ENCODE measurements at places on chromosomes 7 and 10. TPM values are rescaled to one million over a fixed set of nuclear protein-coding genes. Genes with fewer than 3 reads are reported as not detected.

CADPS2 gene
- 1.6 TPM for total RNA-seq

ATOH7 gene
- total RNA-seq: 0.28 TPM

- DNase-seq: no peak
Measured at GRCh38 chr7:603152-603951, 83.7 kb upstream of the PDGFA start.

- DNase-seq: no peak
Measured at GRCh38 chr10:69130251-69130650, 6.3 kb downstream of the VPS26A start.

DNA sequence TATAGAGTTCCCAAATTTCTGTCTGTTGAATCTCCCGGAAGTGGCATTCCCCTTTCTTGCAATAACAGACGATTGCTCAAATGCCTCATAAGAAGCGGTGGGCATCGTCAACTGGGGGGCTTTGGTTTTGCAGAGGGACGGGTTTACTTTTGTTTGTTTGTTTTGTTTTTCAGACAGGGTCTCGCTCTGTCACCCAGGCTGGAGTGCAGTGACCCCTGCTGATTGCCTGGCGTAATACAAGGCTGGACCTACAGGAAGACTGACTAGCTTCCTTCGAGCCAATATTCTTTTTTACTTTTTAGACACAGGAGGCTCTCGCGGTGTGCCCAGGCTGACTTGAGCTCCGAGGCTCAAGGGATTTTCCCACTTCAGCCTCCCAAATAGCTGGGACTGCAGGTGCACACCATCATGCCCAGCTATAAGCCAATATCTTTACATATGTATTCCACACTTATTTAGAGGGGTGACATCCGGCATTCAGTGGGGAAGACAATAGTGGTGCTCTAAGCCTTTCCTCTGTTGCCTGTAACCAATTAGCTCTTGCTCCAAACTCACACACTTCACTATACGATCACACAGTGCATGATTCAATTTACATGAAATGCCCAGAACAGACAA is 58.1 kb downstream of the FHIP2A start:
- no peak for DNase-seq

DNA sequence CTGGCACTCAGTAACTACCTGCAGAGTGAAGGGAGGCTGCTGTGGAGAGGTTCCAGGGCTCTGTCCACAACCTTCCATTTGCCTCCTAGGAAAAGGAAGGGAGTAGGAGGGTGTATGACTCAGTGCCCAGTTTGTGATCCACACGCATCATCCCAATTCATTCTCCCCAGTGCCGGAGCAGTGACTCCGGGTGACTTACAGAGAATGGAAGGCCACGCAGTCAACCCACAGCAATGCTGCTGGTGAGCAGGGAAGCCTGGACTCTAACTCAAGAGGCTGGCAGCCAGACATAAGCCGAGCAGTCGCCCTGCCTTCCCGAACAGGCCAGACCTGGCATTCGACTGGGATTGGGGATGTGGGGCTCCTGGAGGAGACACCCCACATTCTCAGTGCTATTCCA is 139.9 kb downstream of the SH3PXD2A start:
- no peak for DNase-seq

DNA sequence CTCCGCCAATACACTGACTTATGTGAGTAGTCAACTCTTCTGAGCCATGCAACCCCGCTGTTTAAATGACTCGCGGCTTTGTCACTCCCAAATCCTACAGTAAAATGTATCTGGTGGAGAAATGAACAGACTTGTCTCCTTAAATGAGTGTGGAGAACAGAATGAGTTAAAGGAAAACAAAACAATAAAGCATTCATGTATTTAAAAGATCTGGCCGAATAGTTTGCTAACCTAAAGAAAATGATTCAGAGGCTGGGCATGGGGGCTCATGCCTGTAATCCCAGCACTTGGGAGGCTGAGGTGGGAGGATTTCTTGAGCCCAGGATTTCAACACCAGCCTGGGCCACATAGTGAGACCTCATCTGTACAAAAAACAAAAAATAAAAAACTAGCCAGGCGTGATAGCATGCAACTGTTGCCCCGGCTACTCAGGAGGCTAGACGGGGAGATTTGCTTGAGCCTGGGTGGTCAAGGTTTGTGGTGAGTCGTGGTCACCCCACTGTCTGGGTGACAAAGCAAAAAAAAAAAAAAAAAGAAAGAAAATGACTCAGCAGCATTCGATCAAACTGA is 86.5 kb upstream of the PFKP start:
- no peak for DNase-seq

DNA sequence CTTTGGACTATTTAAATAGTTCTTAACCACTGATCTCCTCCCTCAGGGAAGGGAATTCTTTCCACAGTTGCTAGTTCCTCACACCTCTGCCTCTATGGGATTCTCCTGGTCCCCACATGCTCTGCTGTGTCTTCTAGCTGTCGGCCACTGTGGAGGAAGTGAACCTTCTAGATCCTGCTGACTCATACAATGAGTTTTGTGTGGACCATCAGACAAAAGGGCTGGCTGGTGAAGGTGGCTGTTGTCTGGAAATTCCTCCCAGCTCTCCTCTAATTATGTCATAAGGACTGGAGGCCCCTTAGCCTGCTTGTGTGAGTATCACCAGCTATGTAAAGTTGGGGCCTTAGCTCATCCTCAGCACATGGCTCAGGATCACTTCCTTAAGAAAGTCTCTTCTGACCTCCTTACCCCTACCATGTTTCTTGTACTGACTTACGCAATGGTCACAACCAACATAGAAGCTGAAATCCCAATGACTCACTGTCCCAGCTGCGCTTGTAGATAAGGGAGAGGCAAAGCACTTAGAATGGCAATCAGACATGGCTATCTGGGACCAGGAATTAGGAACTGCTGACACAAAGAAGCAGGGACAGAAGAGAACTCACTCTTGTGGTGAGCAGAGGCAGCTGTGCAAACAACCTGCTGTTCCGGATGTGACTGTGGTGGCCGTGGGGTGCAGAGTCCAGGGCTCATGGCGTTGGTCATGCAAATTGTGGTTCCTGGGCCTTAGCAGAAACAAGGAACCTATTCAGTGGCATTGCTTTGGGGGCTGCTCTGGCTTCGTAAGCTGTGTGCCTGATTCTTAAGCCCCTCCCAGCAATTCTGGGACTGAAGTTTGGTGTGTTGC is 2.5 kb upstream of the MACC1 start:
- DNase-seq: no peak

DNA sequence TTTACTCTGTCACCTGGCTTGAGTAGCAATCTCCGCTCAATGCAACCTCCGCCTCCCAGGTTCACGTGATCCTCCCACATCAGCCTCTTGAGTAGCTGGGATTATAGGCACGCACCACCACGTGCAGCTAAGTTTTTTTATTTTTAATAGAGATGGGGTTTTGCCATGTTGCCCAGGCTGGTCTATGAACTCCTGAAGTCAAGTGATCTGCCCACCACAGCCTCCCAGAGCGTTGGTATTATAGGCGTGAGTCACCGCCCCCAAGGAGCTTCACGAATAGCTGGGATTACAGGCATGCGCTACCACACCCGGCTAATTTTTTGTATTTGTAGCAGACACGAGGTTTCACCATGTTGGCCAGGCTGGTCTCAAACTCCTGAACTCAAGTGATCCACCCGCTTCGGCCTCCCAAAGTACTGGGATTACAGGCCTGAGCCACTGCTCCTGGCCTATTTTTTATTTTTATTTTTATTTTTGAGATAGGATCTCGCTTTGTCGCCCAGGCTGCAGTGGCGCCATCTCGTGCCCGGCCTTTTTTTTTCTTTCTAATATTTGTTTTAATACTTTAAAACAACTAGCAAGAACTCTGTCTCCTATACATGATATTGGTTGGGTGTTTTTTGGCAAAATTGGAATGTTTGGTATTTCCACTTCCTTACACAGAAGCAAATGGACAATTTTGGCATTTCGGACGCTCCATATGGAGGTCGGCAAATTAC is 1.1 kb downstream of the EFCAB10 start:
- DNase-seq: no peak

Measured in Panc1 (cell line).